ENCODE measurements at places on chromosomes 16 and 17.

DNA sequence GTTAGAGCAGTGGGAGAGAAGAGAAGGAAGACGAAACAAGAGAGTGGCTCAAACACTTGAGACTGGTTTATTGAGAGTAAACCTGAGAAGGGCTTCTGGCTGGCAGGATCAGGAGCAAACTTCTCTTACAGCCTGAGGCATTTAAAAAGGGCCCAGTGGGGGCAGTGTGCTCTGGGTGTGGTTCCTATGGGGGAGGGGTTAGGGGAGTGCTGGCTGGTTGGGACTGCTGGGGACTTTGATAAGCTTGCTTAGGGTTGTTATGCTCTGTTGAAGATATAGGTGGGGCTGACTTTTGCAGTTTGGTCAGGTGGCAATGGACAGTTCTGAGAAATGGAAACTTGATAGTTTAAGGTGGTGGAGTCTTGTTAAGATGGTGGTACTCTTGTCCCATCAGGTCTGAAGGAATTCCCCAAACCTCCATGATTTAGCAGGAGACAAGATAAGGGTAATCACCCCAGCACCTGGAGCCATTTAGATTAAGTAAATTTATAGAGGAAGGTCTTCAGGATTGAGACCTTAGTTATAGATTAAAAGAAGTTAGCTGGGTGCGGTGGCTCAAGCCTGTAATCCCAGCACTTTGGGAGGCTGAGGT lies 79.3 kb downstream of the EMP2 start:
- no peak for DNase-seq

GRCh38 chr16:12426122-12426521 lies 377.6 kb downstream of the CPPED1 start:
- no peak for DNase-seq

GRCh38 chr16:27529962-27530361 lies 19.8 kb downstream of the GTF3C1 start:
- DNase-seq = no peak

- DNase-seq = no peak
Measured at GRCh38 chr16:84618581-84619460, 943 bp upstream of the COTL1 start.

GRCh38 chr17:81463506-81463905 lies 49.1 kb downstream of the ACTG1 start:
- DNase-seq = no peak

All from NCI-H2107 (cell line).